Left cardiac atrium (tissue), 4 donors: ENCODE measurements at places on chromosomes 16 and 17. TPM values are rescaled to one million over a fixed set of nuclear protein-coding genes. Genes with fewer than 3 reads are reported as not detected.

GRCh38 chr16:66159987-66160386, 206.5 kb upstream of the CDH5 start:
- DNase-seq = no peak

DNA sequence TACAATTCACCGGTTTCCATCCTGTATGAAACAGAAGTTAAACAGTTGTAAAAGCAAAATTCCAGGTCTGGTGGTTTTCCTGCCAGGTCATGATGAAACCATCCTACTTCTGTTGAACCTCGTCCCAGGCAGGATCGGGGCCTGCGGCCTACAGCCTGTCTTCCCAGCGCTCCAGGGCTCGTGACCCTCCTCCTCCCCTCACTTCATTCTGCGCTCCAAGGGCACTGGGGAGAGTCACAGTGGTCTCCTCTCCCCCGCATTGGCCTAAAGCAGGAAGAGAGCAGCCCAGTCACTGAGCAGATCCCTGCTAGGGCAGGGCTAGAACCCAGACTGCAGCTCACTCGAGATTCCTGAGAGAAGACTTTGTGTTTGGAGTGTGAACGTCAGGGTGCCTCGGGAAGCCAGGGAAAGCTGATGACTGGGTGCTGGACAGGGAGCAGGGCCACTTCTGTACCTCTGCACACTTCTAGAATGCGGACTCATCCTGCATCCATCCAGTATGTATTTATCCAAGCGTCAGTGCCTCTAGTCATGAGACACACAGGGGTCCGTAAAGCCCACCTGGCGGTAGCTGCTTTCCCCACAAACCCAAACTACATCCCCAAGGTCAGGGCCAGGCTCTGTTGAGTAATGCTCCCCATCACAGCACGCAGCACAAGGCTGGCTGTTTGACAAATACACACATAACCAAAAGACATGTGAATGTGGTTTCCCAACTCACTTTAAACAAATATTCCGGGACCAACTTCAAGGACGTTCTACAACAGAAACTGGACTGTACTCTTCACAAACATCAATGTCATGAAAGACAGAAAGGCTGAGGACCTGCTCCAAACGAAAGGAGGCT, 1.7 kb upstream of the ITGAE start:
- DNase-seq = no peak

GRCh38 chr17:18144261-18144660, 35.7 kb downstream of the MYO15A start:
- no peak for DNase-seq

The TBC1D3E gene
- not detected for total RNA-seq

The ZNF469 gene
- 1.7 TPM for total RNA-seq

- DNase-seq = no peak
These were observed 14.3 kb downstream of the SNX29 start for GRCh38 chr16:11990702-11991390.

DNA sequence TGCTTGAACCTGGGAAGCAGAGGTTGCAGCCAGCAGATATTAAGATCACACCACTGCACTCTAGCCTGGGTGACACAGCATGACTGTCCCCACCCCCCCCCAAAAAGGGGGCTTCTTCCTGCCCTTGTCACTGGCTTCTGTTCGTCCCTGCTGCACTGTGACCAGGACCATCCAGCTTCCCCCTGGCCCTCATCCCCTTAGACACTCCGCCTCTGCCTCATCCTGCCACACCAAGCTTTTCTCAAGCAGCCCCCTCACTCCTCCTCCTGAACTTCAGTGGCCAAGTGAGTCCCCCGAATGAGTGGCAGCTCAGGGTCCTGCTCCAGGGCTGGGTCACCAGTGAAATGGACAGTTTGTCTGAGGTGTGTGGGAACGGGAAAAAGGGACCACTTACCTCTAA, 177.3 kb downstream of the CPPED1 start:
- no peak for DNase-seq

DNA sequence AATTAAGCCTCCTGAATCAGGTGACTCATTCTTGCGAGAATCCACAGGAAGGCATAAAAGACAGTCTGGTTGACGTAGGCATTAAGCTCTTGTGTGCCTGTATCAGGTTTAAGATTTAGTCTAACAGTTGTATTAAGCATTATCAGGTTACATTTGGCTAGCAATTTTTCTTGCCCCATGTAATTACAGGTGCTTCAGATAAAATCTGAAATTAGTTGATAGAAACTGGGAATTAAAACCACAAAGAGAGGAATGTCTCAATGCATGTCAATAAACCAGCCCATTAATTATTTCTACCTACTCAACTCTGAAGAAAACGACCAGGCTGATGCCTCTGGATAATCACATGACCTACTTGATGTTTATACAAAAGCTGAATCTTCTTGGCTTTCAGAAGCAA, 217.2 kb downstream of the CA10 start:
- DNase-seq = no peak

- DNase-seq = no peak
These were observed 5.1 kb downstream of the BPTF start for GRCh38 chr17:67830440-67830839.

GRCh38 chr16:79571065-79571902, 29.3 kb downstream of the MAF start:
- DNase-seq = no peak

DNA sequence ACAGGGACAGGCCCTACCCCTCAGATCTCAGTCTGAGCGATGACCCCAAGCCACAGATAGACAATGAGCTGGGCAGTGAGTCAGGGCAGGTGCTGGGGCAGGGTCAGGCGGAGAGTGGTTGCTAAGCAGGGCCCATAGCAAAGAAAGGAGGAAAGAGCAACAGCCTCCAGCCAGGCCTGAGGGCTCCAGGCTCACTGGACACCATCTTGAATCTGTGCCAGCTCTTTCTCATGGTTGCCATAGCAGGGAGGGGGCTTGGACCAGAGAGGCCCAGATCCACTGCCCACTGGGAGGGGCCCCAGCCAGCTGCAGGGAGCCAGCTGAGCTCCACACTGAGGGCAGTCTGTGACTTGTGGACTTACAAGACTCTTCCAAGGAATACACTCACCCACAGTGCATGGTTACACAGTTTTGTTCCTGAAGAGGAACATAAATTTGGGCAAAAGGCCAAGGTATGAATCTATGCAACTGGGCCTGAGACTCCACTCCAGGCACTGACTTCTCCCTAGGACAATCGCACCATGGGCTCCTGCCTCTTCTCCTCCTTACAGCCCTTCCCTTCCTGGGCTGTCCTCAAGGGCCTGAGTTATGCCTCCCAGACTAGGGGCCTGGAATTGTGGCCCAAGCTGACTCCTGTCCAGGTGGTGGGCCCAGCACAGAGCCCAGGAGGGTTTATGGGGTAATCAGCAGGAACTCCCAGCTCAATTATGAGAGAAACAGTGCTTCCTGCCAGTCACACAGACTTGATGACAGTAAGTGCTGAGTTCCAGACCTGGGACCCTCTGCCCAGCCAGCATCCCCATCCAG, 59.9 kb downstream of the BEAN1 start:
- no peak for DNase-seq

DNA sequence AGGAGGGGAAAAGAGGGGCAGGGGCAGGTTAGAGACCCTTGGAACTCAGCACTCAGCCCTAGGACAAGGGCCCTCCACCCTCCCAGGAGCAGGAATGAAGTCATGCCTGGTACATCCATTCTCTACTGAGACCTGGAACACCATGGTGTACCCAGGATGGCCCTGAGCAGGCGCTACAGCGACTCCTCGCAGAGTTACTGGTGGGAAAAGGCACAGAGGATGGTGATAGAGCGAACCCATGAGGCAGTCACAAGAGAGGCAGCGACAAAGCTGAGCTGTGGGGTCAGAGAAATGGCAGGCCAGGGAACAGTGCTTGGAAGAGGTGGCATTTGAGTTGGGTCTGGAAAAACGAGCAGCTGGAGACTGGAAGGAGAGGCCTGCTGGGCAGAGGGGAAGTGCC, 37.5 kb downstream of the SRCIN1 start:
- no peak for DNase-seq

DNA sequence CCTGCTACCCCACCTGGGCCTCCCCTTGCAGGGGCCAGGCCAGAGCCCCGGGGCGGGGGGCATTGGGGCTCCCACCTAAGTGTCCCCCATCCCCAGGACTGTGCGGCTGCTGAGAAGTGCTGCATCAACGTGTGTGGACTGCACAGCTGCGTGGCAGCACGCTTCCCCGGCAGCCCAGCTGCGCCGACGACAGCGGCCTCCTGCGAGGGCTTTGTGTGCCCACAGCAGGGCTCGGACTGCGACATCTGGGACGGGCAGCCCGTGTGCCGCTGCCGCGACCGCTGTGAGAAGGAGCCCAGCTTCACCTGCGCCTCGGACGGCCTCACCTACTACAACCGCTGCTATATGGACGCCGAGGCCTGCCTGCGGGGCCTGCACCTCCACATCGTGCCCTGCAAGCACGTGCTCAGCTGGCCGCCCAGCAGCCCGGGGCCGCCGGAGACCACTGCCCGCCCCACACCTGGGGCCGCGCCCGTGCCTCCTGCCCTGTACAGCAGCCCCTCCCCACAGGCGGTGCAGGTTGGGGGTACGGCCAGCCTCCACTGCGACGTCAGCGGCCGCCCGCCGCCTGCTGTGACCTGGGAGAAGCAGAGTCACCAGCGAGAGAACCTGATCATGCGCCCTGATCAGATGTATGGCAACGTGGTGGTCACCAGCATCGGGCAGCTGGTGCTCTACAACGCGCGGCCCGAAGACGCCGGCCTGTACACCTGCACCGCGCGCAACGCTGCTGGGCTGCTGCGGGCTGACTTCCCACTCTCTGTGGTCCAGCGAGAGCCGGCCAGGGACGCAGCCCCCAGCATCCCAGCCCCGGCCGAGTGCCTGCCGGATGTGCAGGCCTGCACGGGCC, 1.9 kb downstream of the WFIKKN1 start:
- DNase-seq = no peak

- peak; percentile 98 for DNase-seq
These were observed at the start of gene DHODH for GRCh38 chr16:72008424-72009216. DHODH (plus strand) TSS chr16:72008744; CDS start chr16:72008765, 21 bp downstream.

- no peak for DNase-seq
These were observed 1.0 kb upstream of the KRT20 start for GRCh38 chr17:40886090-40886489.

DNA sequence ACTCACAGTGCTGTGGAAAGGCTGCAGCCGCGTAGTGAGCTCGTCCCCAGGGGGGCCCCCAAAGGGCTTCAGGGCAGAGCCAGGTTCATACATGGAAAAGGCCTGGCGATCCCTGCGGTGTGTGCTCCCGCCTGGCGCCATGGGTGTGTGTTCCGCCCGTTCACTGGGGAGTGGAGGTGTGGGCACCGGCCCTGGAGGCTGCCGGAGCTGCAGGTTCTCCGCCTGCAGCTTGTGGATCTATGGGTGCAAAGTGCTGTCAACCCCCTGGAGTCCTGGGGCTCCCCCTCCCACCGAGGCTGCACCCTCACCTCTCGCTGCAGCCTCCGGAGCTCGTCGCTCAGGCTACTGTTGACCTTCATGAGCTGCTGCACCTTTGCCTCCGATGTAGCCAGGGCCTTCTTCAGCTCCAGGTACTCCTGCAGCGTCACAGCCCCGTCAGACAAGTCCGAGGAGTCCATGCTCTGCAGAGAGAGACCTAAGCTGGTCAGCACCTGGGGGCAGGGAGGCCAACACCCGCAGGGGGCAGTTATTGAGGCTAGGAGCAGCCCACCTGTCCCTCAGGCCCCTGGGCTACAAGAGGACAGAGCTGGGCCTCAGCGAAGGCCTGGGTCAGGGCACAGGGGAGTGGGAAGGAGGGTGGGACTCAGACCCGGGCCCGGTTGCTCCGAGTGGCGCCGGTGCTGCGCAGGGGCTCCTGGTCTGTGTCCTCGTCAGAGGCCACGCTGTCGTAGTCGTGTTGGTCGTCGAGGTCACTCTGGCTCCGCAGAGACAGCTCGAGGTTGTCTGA, 7.9 kb downstream of the TP53I13 start:
- no peak for DNase-seq

DNA sequence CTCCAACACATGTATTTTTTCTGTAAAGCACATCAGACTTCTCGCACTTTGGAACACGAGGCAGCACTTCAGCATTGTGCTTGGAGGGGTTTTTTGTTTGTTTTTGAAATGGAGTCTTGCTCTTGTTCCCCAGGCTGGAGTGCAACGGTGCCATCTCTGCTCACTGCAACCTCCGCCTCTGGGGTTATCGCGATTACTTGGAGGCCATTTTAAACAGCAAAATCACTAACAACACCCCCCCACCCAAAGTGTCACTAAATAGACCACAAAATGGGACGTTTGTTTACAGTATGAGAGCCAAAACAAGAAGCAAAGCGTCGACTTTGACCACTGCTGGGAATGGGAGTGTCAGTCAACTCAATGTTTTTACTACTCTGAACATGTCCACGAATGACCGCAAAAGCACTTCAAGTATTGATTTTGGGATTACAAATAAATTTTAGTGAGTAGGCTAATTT, 9.0 kb upstream of the C16orf87 start:
- no peak for DNase-seq

DNA sequence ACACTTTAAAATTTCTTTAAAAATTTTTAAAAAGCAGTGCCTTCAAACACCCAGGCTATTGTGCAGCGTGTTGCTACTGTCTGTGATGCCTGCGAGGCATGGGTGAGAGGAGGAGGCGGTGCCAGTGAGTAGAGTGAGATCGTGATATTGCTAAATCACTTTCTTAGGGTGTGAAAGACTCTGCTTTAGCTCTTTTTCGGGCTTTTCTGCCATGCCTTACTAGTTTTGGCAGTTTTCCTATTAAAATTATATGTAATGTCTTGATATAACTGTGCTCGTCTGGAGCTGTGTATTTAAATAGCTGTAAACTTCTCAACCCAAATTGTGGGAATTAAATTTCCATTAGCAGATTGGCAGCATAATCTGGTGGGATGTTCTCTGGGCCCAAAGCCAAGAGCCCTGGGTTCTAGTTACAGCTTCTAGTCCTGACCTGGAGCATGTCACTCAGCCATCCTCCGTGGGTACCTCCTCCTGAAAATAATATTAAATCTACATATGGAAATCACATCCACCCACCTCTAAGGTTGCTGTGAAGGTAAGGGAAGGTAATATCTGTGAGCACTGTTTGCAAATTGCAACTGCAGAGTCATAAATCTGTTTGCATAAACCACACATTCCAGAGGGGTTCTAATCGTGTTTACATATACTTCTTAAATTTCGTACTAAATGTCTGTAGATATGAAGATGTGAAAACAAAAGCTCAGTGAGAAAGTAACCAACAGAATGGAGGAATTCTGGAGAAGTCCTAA, 264.3 kb upstream of the CACNG5 start:
- DNase-seq = no peak

DNA sequence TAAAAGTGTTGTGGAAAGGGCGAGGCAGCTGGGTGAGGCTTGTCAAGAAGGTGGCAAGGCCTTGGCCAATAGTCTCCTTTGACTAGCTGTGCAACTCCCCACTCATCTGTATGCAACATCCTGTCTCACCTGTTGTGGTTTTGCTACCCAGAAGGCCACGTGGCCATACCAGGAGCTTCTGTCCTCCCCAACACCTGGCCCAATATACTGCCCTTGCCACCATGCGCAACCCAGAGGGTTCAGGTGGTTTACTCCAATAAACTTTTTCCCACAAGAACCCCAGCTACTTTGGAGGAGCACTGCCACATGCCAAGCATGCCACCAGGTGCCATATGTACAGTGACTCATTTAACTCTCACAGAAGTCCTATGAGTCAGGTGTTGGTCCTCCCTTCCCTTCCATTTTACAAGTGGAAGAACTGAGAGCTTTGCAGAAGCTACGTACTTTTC, 10.2 kb downstream of the MYO19 start:
- no peak for DNase-seq
